ENCODE measurements at places on chromosomes 3 and 15.

- no peak for DNase-seq
Observed at GRCh38 chr3:194521510-194522260, 34.9 kb upstream of the ATP13A3 start.

DNA sequence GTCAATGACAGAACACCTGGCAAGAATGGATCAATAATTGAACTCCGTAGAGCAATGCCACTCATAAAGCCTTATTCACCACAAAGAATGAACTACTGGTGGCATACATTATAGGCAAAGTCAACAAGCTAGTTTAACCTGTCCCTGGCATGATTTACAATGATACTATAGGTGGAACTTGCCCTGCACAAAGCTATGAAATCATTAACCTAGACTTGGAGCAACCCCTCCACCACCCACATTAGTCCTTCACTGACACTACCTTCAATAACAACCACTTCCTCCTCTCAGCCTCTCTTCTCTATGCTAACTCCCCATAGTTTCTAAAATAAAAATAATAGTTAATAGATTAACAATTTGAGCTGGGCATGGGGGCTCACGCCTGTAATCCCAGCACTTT lies 54.4 kb downstream of the ACAP2 start:
- no peak for DNase-seq

- DNase-seq, result no peak
Observed at GRCh38 chr15:70643783-70644125, 119.6 kb downstream of the UACA start.

DNA sequence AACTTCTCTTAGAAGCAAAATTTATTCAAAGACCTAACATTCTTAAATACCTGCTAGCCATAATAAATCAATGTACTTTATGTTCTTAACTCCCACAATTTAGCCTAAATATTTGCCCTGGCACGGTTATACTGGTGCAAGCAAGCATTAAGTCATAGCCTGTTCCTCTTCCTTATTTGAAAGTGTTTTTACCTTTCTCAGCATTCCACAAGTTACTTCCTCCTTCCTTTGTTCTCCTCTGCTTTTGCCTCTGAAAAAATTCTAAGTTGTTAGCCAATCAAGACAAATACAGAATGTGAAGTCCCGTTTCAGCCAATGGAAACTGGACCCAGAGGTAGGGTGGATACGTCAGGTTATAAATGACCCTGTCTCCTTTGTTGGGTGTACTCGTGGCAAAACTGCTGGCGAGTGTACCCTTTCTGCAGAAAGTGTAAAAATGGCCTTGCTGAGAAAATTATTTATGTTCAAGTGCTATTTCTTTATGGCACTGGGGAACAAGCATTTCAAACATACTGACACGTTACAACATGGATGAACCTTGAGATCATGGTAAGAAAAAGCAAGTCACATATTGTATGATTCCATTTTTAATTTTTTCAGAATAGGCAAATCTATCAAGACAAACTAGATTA lies 3.1 kb upstream of the TATDN2 start:
- no peak for DNase-seq

- DNase-seq, result no peak
Observed at GRCh38 chr15:23503576-23503975, 56.5 kb upstream of the GOLGA6L2 start.

GRCh38 chr3:14299767-14300166 lies 102.6 kb upstream of the SLC6A6 start:
- DNase-seq, result no peak

GRCh38 chr3:122031123-122031468 lies 9.0 kb upstream of the ILDR1 start:
- no peak for DNase-seq

DNA sequence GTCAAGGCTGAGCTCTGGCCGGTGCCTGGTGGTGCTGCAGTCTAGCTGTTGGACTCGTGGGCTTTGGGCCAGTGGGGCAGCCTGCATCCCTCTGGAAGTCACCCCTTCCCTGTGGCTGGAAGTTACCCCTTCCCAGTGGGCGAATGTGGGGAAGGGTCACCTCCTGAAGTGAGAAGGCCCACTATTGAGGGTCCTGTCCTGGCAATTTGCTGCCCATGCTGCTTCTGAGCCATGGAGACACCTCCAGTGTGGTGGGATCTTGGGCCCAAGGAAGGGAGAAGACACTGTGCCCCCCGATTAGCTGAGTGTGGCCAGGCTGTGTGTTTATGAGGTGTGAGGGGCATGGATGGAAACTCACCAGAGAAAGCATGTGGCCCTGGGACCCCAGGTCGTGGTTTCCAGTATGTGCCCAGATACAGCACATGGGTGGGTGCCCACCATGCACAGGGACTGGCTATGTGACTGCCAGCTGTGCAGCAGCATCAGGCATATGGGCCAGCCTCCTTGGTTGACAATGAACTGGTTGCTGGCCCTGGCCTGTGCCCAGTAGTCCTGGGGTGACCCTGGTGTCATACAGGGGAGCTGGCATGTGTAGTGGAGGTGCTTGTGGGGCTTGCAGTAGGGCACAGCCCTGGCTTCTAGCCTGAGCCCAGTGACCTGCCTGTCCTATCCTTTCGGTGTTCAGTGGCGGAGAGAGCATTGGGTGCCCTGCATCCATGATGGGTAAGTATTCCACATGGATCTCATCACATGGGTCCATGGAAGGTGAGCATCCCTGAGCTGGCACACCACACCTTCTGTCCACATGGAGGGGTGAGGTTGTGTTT lies 221.2 kb downstream of the SNRPN start:
- DNase-seq, result no peak

GRCh38 chr15:43800286-43801141 lies at the start of gene HYPK:
HYPK (plus strand) TSS chr15:43800599; CDS start chr15:43800623, 24 bp downstream.
- DNase-seq, result peak; percentile 89

DNA sequence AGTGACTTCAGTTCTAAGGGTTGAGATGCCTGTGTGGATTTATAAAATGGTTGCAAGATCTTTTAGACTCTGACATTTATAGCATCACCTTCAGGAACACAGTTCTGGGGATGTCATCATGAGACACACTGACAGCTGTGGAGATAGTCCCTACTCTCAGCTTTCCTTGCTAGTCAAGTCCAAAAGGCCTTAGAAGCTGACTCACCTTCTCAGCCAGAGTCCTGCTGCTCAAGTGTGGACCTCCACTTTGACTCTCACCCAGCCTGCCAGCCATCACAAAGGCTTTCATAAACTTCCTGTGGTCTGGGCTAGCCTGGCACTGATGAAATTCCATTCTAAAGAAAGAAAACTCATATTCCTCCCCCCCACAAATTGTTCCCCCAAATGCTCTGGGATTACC lies 44.8 kb downstream of the TMEM39A start:
- DNase-seq, result no peak

DNA sequence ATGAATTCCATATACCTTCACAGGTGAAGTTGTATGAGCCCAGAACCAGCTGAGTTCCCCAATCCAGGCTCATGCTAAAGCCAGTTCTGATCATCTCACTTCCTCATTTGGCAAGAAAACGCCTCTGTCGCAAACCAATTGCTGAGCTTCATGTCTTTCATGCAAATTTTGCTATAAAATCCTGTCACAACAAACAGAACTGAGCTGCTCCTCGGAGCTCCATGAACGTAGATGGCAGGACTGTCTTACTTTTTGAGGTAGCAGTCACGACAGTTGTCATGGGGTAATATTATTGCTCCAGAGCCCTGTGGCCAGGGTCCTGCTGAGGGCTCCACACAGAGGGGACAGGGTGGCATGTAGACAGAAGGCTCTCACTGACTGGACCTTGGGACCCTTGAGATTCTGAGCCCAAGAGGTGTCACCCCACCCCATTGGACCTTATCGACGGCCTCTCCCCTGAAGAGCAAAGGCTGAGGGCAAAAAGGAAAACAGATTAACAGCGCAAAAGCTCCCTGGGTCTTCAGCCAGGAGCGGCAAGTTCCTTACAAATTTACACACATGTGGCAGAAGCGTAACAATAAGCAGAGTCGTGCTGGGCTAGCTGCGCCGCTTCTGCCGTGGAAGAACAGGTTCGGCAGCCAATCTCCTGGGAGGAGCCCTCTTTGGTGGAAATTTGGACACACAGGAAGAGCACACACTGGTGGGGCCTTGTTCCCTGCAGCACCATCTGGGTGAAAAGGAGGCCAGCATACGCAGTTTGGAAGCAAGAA lies 249.2 kb downstream of the OPA1 start:
- no peak for DNase-seq

- no peak for DNase-seq
Observed at GRCh38 chr3:127985655-127986225, 66.5 kb upstream of the SEC61A1 start.

- DNase-seq, result no peak
Observed at GRCh38 chr3:96538186-96538585, 276.2 kb upstream of the EPHA6 start.

DNA sequence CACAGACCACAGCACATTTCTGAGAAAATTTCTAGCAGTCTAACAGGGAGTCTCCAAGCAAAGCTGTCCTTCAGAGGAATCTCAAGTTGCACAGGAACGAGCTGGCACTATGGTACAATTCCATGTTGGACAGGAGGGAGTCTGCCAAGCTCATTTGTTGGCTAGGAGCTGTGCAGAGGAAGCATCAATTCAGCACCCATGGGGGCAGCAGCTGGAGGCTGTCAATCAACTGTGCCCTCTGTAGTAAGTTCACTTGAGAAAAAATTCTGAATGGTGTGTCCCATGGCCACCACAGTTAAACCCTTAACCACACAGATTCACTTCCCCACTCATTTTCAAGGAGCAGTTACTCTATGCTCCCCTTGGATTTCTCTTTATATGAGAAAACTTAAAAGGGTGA lies 298.5 kb upstream of the PPP2R3A start:
- DNase-seq, result no peak

DNA sequence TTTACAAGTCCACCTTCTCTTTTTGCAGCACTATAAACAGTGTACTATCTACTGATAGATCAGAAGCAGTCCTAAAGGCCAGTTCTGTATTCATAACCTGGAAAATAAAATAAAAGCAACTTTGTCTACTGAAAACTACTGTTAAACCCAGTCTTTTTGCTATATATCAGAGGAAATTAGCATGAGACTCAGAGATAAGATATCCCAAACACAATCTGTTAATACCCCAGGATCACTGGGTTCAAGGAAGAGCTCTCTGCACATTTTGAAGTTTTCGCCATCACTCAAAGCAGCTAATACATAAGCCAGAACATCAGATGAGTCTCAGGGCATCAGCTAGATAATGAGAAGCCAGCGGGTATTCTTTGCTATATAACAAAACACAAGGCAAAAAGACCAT lies 21.8 kb downstream of the OSBPL10 start:
- DNase-seq, result no peak

- no peak for DNase-seq
Observed at GRCh38 chr3:40468018-40468417, 8.9 kb upstream of the ZNF619 start.

GRCh38 chr3:122392868-122393844 lies 9.2 kb downstream of the FAM162A start:
- no peak for DNase-seq

- no peak for DNase-seq
Observed at GRCh38 chr15:48370460-48370859, 39.2 kb downstream of the DUT start.

- no peak for DNase-seq
Observed at GRCh38 chr3:13325892-13326443, 94.2 kb downstream of the NUP210 start.

DNA sequence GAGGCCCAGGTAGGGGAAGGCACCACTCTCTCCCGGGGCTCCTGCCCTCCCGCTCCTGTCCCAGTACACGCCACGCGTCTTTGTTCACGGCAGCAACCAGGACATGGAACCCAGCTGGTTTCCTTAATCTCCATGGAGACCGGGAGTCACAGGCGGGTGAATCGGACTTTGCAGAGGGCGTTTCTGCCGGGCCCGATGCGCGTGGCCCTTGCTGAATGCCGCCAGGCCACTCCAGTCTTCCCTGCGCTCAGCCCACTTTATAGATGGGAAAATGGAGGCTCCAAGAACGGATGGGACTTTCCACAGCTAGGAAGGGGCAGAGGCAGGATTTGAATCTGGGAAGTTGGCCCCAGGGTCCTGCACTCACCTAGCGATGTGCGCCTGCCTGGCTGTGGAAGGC lies 7.4 kb downstream of the PLXND1 start:
- DNase-seq, result no peak
